ENCODE measurements at places on chromosomes 12 and 14.

GRCh38 chr14:81446279-81447007, 46.3 kb upstream of the STON2 start:
- no peak for DNase-seq

DNA sequence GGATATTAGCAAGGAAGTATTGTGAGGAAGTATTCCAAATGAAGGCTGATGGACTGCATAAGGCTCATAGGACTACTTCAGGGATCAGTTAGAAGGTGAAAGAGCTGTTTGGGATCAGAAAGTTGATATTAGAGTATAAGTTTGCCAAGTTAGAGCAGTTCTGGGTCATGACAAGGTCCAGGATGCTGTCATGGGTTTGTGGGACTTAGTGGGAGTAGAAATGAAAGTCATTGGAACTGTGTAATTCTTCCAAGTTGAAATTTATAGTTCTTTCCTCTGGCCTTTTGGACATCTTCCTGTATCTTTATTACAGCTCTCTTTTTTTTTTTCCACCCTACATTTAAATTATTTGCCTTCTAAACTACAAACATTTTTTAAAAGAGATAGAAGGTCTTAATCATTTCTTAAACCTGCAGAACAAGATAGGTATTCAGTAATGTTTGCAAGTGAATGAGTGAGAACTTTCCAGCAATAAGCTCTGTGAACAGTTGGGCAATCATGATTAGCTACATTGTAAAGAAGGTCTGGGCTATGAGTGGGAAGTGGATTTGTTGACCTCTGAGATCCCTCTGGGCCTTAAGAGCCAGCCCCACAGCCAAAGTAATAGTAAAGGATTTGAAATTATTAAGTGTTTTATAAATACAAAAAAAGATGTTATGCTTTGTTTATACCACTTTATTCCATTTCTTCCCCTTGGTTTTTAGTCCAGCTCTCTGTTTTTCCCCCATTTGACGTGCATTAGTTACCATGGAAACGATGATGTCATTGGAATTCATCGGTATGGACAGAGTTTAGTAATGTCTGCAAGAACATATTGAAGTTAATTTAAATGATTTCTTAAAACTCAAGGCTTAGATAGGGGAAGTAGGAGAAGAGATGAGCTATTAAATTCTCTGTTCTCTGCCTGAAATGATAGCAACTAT, 247.9 kb upstream of the ARHGAP5 start:
- DNase-seq = peak; percentile 56

GRCh38 chr12:15782667-15783066, 6.5 kb downstream of the EPS8 start:
- DNase-seq = no peak

DNA sequence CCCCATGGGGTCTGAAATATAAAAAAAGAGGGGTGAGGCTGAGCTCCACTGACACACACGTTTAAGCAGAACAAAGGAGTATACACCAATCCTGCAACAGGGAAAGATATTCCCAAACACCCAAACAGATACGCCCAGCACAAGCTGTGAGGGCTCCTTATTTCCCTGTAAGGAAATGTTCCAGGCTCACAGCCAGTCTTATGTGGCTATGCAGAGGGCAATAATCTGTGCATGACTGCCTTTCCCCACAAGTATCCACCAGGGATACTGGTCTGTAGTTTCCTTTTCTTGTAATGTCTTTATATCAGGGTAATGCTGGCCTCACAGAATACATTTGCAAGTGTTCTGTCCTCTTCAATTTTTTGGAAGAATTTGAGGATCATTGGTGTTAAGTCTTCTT, 141.7 kb upstream of the DAAM1 start:
- peak; percentile 66 for DNase-seq

- DNase-seq = peak; percentile 92
These were observed 48.0 kb downstream of the DRAM1 start for GRCh38 chr12:101925361-101925760.
